PC-9 (cell line): ENCODE measurements at places on chromosomes 13 and 19.

GRCh38 chr13:101640788-101641400, 188.4 kb downstream of the ITGBL1 start:
- peak; percentile 92 for DNase-seq

DNA sequence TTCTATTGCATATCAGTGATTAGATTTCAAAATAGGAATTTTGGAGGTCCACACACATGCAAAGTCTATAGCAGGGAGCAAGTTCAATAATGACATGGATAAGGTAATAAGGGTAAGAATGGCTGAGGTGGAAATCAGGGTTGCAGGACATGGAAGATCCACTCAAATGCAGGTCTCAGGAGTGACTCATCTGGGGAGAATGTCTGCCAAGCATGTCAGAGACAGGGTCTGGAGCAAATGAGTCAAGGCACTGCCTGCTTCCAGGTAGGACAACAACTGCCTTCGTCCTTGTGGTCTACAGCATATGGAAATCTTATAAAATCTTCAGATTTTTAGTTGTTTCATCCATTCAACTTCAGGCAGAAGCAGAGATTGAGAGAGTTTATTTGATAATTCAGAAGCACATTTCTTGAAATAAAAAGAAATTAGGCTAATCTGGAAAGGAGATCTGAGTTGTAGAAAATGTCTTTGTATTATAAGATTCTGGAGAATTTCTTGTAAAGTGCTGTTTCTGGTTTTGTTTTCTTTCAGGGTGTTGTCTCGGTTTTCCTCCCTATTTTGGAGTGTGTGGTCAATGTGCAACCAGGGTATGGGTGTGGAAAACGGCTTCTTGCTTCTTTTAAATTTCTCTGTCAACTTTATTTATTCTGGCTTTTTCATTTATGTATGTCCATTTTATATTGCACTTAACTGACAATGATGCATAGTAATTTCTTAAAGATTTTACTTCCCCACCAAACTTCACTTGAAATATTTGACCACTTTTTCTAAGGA, 748.8 kb downstream of the LIG4 start:
- DNase-seq: peak; percentile 29

DNA sequence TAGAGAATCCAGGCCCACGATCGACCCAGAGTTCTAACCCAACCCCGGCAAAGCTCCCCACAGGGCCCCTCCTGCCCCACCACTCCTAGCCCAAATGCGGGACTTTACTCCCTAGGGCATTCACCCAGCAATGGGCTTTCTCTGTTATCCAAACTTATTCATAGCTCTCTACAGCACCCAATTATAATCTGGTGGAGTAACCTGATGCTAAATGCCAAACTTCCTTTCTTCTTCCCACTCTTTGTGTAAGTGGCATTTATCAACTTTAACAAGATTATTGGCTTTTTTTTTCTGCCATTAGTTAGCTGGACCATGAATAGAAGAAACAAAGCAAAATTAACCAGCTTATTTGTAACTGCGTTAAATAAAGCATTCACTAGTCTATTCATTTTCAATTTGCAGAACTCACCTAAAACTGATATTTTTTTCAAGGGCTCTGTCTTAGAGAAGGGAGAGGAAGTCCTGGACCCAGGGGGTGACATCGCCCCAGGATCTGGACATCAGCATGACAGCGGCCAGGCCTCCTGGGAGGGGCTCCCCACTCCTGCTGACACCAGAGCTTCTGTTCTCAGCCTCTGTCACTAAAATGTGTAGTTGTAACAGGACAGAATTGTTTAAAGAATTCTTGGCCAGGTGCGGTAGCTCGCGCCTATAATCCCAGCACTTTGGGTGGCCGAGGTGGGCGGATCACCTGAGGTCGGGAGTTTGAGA, 1.5 kb downstream of the FAM124A start:
- DNase-seq: no peak

GRCh38 chr19:18414504-18415177, 4.6 kb upstream of the SSBP4 start:
- peak; percentile 67 for DNase-seq

DNA sequence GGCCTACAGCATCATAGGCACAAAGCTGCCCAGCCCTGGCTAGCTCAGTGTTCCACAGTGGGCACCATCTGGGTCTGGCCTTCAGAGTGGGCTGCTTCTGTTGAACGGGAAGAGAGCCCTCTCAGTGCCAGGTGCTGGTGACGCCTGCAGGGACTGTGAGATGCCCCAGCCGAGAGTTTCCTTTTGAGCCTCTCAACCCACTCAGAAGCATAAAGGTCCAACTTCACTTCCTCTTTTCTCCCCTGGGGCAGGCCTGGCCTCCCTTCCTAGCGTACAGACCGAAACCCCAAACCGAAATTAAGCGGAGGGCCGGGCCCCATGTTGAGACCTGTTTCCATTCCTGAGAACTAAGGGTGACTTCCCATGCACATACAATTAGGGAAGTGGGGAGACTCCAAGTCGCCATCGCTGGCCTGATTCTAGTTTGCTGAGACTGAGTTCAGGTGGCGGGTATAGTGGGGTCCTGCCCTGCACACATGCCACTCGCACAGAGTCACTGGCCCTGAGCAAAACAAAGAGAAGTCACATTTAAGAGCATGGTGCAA, 6.9 kb downstream of the RAB8A start:
- no peak for DNase-seq

DNA sequence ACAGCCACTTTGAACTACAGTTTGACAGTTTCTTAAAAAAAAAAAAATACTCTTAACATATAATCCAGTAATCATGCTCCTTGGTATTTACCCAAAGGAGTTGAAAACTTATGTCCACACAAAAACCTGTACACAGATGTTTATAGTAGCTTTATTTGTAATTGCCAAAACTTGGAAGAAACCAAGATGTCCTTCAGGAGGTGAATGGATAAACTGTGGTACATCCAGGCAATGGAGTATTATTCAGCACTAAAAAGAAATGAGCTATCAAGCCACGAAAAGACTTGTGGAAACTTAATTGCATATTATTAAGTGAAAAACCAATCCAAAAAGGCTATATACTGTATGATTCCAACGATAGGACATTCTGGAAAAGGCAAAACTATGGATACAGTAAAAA, 44.9 kb downstream of the RCBTB2 start:
- no peak for DNase-seq

DNA sequence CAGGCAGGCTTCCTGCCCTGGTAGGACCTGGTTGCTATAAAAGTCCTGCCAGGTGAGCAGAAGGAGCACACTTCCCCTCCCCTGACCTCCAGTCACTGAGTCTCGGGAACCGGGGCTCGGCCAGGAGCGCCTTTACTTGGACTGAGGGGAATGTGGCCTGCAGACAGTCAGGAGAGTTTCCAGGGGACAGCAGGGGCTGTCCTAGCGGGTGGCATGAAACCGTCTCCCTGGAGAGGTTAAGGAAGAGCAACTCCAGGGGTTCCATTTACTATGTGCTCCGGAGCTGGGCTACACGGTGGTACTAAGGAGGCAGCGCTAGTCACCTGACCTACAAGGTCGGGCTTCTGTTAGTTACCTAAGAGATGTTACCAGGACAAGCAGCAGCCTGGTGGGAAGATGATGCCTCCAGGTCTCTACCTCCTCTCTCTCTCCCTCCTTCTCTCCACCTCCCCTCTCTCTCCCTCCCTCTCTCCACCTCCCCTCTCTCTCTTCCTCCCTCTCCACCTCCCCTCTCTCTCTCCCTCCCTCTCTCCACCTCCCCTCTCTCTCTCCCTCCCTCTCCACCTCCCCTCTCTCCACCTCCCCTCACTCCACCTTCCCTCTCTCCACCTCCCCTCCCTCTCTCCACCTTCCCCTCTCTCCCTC, 4.1 kb upstream of the CNOT3 start:
- peak; percentile 51 for DNase-seq

- no peak for DNase-seq
Observed at GRCh38 chr13:99542788-99543406, 41.6 kb downstream of the TM9SF2 start.

DNA sequence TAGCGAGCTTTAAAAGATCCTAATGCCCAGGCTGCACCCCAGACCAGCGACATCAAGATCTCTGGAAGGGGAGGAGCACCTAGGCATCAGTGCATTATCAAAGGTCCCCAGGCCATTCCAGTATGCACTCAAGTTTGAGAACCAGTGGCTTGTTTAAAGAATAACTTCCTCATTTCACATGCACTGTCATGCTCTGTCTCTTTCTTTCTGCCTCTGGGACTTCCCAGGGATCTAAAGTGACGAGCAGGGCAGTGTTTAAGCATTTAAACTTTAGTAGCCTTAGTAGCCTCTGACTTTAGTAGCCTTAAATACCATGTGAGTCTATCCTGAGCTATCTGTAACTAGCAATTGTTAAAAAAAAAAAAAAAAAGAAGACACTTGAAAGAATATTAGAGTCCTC, 8.9 kb upstream of the FARP1 start:
- DNase-seq: peak; percentile 30
